ENCODE measurements at places on chromosomes 7 and 10.

DNA sequence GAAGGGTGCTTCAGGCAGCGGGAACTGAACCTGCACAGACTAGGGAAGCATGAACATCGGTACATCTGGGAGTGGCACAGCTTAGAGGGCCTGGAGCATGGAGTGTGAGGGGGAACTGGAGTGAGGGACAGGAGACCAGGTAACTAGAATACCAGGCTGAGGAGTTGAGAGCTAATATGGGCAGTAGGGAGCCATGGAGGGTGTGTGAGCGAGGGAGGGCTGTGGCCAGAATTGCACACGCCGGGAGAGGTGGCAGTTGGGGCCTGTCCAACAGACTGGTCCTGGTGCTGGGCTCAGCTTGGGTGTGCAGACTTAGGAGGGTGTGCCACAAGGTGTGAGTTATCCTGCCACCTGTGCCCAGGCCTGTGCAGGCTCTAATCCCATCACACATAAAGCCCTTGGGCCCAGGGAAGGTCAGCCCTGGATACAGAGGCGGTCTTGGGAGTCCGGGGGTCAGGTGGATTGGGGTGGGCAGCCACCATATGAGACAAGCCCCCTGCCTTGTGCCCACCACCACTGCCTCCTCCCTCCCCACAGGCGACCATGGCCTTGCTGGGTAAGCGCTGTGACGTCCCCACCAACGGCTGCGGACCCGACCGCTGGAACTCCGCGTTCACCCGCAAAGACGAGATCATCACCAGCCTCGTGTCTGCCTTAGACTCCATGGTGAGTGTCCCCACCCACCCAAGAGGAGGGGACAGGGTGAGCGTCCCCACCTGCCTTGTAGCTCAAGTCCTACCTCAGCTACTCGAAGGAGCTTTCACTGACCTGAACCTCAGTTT is 54.0 kb downstream of the GTF2IRD1 start:
- no peak for DNase-seq

GRCh38 chr7:100882785-100883526 is 6.6 kb downstream of the UFSP1 start:
- no peak for DNase-seq

DNA sequence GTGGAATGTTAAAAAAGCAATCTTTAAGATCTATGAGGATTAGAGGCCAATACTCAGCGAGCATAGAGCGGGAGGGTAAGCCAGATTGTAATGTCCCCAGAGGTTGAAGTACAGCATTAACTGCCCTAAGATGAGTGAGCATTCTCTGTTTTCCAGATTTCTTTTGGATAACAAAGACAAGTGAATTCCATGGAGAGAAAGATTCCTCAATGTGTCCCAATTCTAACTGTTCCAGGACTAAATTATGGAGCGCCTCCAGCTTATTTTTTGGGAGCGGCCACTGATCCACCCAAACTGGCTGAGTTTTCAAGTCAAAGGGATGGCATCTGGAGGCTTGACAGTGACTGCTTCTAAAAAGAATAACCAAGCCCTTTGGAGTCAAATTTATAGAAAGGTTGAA is 39.3 kb upstream of the AKR1C2 start:
- DNase-seq: no peak

GRCh38 chr7:110774071-110774470 is 316.9 kb upstream of the LRRN3 start:
- DNase-seq: no peak

- peak; percentile 77 for DNase-seq
These were observed at the start of gene SEMA3E for GRCh38 chr7:83648464-83649241. SEMA3E (minus strand) TSS chr7:83649139.

- no peak for DNase-seq
These were observed 12.5 kb downstream of the CDC123 start for GRCh38 chr10:12208460-12208859.

DNA sequence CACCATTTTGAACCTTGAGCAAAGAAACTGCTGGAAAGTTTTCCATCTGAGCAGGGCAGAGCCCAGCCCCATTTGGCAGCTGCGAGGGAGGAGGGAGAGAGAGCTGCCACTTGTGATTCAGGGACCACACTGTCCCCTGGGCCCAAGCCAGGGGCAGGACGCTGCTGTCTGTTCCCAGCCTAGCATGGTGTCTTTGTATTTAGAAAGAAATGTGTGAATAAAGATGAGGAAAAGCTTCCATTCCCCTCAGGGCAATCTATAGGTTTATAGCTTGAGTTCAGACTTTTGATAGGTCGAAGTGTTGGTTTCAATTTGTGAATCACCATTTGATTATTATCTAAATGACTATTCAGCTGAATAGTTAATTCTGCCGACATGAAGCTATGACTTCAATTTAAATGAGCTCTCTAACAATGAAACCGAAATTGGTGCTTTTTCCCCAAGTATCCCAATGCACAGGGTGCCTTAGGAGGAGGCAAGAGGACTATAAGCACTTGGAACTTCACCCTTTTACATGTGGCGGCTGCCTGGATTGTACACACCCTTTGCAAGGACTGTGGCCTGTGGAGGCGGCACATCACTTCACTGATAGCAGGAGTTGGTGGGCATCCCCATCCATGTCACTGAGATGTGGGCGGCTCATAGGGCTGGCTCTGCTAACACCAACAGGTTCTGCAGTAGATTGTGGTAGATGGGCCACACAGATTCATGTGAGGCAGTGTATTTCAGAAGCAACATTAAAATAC is 223.5 kb downstream of the CCDC3 start:
- no peak for DNase-seq

DNA sequence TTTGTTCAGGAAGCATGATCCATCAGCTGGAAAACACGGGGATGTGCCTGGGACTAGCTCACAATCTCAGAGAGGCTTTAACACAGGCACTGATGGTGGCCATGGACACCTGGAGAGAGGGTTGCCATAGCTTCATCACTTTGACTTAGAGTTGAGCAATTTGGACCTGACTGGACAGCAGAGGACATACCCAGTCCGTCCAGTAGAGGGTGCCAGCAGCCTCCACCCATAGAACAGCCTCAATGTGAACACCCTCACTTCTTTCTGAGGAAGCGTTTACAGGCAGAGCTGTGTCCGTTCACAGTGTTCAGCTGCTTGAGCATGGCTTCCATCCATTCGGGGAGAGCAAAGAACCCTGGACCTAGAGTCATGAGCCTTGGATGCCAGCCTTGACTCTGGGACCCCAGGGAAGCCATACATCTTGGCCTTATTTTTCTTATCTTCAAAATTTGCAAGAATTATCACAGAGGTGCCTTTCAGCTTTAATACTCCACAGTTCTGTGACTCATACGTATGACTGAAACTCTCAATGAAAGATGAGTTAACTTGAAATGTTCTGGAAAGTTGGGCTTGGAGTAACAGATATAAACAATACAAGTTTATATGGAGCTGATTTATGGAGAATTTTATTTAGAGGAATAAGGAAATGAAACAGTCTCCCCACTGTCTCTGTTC is 302.9 kb upstream of the PODXL start:
- DNase-seq: peak; percentile 75

GRCh38 chr10:108560488-108560887 is 1362.8 kb downstream of the XPNPEP1 start:
- no peak for DNase-seq

DNA sequence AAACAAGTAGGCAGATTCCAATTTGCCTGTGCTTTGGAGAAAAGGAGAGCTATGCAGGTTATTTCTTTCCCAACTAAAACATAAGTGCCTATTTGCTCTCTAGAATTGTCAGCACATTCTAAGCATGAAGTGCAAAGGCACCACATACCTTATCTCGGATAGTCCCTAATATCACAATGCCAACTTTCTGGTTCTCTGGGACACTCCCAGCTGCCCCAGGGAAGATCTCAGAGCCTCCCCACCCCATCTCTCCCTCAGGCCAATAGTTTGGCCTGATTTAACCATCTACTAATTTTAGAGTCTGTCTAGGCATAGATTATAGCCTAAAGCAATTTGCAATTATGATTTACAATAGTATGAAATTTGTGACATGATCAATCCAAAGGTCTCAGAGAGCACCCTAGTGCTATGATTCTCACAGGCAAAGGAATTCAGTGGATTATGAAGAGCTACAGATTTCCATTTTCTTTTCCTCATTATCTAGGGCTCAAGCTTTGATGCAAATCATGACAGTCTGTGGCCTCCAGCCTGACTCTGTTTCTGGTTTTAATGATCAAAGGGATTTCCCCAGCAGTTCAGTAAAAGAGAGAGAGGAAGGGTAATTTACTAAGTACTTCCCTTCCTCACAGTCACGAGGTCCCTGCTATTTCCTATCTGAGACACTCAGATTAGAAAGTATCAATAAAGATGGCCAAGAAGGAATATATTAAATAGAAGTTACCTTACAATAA is 29.0 kb upstream of the IL6 start:
- DNase-seq: no peak

GRCh38 chr10:110498982-110499795 is 1.5 kb downstream of the DUSP5 start:
- DNase-seq: no peak

DNA sequence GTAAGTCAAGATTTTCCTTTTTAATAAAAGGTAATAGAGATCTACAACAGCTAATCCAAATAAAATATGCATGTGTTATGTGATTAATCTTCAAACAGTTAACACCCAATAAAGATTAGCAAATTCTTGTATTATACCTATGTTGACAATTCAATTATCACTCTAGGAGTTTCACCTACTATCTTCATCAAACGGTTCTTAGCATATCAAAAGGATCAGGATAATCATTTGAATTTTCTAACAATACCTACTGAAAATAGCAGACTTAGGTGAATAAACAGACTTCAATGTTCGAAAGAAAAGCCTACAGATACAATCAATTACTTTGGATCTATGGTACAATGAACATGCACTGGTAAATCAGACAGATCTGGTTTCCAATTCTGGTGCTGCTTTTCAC is 268.3 kb downstream of the CACNA2D1 start:
- no peak for DNase-seq

DNA sequence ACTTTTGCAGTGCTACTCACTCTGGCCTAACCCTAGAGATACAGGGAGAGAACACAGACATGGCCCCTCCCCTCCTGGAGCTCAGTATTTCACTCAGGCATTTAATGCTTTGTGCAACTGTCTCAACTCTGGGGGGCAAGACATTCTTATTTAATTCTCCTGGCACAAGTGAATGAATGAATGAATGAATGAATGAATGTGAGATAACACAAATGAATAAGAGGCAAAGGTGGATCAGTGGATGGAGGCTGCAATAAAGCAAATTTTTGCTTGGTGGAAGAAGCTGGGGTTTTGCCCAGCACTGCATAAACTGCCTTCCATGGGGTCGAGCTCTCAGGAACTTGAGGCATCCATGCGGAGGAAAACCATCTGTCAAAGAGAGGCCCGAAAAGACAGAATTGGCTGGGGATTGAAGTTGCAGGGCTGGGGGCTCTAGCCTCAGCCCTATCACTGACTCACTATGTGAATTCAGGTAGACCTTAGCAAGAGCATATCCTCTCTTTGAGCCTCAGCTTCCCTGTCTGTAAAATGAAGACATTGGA is 441.4 kb upstream of the ZMIZ1 start:
- DNase-seq: no peak

GRCh38 chr10:51590818-51591217 is 108.6 kb downstream of the CSTF2T start:
- DNase-seq: no peak

- DNase-seq: no peak
These were observed 249.4 kb upstream of the CTBP2 start for GRCh38 chr10:125409756-125410155.

GRCh38 chr10:122461729-122462532 is 578 bp downstream of the HTRA1 start:
- DNase-seq: peak; percentile 39

Data from urothelium cell line (cell line).